Stimulated activated CD4-positive, alpha-beta T cell treated with anti-CD3 and anti-CD28 coated beads, Interleukin-12 subunit alpha, Interleukin-12 subunit beta, amount 100 ng/mL, for 48 hours (primary cell): ENCODE measurements at places on chromosomes 1 and 21.
A peak's percentile ranks its signal among the peaks of the same experiment; 100 is the strongest.

- peak; percentile 52 for DNase-seq
Measured at GRCh38 chr1:243596431-243597062, 253.5 kb downstream of the AKT3 start.

DNA sequence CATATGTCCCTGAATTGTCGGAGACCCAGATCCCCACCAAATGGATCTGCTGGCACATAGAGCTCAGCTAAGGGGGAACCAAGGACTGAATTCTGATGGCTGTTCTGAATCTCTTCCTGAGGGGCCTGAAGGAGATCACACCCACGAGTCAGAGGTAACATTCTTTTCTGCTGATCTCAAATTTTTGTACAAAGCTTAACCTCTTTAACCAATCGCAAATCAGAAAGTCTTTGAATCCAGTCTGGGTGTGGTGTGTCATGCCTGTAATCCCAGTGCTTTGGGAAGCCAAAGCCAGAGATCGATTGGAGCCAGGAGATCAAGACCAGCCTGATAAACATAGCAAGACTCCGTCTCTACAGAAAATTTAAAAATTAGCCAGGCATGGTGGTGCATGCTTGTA, 62.8 kb upstream of the PRRC2C start:
- no peak for DNase-seq

DNA sequence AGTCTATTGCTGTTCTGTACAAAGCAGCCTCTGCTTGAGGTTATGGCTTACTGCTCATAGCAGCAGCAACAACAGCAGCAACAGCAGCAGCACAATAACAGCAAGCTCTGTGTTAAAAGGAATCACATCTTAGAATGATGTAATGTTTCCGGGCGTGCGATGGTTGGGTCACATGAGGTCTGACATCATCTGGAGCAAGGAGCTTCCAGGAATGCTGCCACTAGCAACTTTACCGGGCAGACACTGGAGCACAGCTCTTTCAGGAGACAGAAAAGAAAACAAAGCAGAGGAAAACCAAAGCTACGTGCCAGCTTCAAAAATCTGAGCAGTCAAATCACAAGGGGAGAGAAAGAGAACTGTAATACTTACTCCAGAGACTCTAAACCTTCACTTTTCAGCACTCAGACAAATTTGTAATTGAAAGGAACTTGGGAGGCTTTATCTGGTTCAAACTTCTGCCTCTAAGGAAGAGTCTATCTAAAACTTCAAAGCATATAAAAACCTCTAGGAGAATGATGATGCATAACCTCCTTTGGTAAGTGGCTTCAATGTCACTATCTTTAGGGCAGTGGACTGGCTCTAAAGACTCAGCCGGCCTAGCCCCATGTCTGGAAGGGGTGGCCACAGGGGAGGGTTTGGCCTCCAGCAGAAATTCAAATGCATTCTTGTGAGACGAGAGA, 28.3 kb upstream of the RAB3GAP2 start:
- DNase-seq = no peak

DNA sequence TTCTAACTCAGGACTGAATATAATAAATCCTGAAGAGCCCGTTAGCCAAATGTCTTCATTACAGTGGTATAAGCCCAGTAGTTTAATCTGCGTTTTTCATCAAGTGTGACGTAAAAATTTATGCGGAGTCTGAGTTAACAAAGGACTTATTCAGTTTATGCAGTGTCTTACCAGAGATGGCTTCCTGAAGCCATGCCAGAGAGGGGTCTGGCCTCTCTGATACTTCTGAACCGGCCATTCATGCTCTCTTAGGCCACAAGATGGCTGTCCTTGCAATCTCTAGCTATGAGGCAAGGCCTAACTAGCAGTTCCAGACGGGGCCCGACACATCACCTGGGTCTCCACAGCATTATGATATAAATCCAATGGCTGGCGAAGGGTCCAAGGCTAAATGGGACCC, 101.4 kb downstream of the TEX35 start:
- DNase-seq = no peak

DNA sequence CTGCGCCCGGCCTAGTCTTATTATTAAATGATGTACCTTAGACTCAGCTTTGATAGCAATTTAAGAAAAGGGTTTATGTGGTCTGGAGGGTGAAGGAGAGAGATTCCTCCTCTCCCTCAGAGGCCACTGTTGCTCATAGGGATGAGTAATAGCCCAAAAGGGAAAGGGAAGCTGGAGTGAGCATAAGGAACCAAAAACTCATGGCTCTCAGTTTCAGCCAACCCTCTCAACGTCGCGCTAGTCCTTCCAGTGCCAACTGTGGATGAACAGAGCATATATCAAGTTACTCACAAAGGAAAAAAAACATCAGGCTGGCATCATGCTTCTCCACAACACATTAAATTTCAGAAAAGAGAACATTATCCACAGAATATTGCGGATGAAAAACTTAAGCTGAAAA, 8.3 kb upstream of the GPR89B start:
- DNase-seq = no peak

DNA sequence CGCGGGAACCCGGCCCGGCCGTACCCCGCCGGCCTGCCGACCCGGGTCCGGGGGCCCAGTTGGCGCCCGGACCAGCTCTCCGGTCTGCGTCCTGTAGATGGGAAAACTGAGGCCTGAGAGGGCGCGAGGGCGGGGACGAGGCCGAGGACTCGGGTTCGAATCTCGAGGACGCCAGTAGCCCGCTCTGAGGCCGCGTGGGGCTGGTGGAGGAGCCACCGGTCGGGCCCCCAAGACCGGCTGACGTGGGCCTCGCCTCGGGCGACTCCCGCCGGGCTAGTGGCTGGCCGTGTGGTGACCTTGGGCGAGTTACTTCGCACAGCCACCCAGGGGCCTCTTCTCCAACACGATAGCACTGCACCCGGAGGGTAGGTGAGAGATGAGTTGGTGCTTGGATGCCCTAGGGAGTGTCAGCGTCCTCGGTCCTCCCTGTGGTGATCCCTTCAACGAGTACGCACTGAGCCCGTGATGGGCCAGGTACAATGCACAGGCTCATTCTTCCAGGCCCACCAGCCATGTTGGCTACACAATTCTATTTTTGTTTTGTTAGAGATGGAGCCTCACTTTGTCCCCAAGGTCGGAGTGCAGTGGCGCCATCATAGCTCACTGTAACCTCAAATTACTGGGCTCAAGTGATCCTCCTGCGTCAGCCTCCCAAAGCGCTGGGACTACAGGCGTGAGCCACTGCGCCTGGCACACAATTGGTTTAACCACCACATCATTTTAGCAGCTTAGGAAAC, 404 bp upstream of the SCMH1 start:
- DNase-seq = no peak

DNA sequence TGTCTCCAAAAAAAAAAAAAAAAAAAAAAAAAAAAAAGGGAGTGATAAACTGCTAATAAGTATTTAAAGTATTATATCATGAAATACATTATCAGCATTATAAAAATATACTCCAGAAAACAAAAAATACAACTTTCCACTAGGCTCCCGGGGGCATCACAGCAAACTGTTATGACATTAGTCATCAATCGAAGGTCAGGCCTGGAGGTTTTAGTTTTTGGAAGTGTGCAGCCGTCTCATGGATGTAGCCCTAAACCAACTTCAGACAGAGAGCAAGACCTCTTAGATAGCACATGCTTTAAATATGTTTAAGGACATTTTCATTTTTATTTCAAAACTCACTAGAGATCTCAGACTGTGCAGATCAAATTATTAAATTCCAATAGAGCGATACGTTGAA, 106.3 kb downstream of the RERE start:
- no peak for DNase-seq

- no peak for DNase-seq
Measured at GRCh38 chr1:173802961-173803360, 21.5 kb upstream of the DARS2 start.

DNA sequence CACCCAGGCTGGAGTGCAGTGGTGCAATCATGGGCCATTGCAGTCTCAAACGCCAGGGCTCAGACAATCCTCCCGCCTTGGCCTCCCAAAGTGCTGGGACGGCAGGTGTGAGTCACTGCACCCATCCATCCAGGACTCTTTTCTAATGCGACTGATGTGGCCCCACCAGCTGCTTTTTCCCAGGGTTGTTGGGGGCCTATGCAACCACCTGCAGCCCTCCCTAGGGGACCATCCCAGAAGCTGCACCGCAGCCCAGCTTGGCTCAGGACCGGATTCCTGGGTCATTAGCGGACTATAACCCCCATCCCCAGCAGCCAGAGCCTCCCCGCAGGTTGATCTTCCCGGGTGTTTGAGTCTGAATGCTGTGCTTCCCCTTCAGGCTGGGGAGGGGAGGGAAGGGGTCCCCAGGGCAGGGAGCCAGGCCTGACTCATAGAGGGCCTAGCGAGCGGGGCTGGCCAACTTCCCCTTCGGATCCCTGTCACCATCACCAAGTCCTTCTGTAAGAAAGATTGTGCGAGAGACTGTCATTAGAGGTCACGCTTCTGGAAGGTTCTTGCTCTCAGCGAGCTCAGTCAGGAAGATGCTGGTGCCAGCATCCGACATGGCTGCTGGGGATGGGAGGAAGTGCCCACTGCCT, 108.7 kb upstream of the ACTRT2 start:
- no peak for DNase-seq

DNA sequence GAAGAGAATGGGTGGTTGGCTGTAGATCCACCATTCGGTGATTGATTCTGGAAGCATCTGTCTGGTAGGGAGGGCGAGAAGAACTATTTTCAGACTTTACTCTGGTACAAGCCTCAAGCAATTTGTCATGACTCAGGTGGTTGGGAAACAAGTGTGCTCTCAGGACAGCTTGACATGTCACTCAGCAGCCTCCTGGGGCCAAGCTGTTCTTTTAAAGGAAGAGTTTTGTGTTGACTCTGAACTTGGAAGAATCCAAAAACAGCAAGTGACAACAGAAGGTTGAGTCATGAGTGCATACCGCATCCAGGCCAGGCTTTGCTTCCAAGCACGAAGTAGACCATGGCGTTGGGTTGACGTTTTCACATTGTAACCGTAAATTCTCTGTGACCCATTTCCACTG, 65.9 kb downstream of the CLIC6 start:
- DNase-seq = no peak

DNA sequence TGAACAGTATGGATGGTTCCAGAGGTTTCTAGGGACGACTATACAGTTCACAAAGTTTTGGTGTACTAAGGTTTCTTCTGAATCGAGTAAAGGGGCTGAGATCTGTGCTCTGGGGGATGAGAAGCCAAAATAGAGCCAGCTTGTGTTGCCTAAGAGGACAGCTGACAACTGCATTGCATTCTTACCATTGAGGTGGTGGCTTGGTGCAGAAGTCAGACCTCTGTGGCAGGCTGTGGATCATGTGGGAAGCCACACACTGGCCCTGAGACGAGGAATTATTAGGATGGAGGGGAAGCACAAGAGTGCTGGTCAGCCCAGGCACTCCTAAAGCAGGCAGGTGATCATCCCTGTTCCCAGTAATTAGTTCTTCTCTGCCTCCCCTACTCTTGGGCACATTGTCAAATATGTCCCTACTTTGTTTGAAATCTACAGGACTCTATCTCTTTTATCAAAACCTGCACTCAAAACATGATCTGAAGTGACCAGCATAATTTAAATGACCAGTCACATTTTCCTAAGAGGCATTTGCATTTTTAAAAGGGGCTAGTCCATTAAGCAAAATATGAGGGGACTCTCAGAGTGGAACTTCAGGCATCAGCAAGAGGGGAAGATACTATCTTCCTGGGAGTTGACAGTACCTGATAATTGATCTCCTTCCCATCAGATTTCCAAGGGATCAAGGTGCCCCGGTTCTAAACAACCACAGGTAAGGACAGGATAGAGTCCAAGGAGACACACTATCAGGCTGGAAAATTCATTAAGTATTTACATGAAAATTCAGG, at the start of gene FCRLB:
Gene FCRLB, plus strand, starts transcription at position 589 of the 782 bp plus-strand sequence. CDS start 1,129 bp downstream, outside the sequence.
- no peak for DNase-seq

GRCh38 chr1:89538361-89538760, 13.7 kb downstream of the LRRC8B start:
- no peak for DNase-seq

DNA sequence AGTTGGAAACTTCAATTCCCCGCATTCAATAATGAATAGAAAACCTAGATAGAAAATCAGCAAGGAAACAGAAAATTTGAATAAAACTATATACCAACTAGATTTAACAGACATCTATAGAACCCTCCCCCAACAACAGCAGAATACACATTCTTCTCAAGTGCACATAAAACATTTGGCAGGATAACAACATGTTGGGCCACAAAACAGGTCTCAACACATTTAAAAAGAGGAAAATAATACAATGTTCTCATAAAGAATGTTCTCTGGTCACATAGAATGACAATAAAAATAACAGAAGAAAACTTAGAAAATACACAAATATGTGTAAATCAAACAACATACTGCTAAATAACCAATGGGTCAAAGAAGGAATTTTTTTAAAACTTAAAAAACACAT, 24.9 kb downstream of the ITGB3BP start:
- no peak for DNase-seq

- DNase-seq = no peak
Measured at GRCh38 chr1:4657960-4658541, 3.6 kb downstream of the AJAP1 start.

- DNase-seq = no peak
Measured at GRCh38 chr1:240503036-240503435, 108.9 kb downstream of the GREM2 start.

- DNase-seq = no peak
Measured at GRCh38 chr1:211101481-211101880, 32.5 kb downstream of the KCNH1 start.

GRCh38 chr1:11531314-11531870, 52.4 kb downstream of the DISP3 start:
- no peak for DNase-seq

- DNase-seq = no peak
Measured at GRCh38 chr1:1219341-1219740, 5.4 kb upstream of the TNFRSF4 start.

DNA sequence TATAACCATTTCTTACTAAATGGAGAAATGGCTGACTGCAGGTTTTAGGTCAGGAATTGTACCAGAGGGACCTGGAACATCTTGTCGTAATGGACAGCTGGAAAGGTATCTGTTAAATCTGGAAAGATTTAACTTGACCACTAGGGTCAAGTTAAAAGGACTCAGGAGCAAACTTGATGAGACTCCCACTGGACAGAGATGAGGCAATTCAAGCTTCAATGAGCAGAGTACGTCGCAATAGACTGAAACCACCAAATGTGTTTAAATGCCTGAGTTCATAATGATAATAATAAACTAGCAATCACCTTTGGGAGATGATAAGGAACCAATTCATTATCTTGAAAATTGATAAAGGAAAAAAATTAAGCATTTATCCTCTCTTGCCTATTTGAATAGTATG, 8.7 kb downstream of the IFNLR1 start:
- no peak for DNase-seq

GRCh38 chr1:55338448-55338820, 123.3 kb upstream of the USP24 start:
- peak; percentile 3 for DNase-seq
